ENCODE measurements at places on chromosomes 4 and X. TPM values are rescaled to one million over a fixed set of nuclear protein-coding genes. Genes with fewer than 3 reads are reported as not detected.

- peaks cover 4% of the 10 kb centered on the region for H3K4me1 ChIP-seq
- H3K27ac ChIP-seq, result no peak overlapping the region
- no peaks in the 10 kb centered on the region for H3K27me3 ChIP-seq
- no peak for DNase-seq
- no peak overlapping the region for H3K4me3 ChIP-seq
These were observed 278.9 kb downstream of the FBXW7 start for GRCh38 chr4:152256996-152257395.

- H3K36me3 ChIP-seq, result peaks cover 23% of the 10 kb centered on the region
- H3K4me3 ChIP-seq, result no peak overlapping the region
- no peak for DNase-seq
- no peak overlapping the region for H3K27ac ChIP-seq
These were observed 86.0 kb upstream of the GALNTL6 start for GRCh38 chr4:171727185-171727584.

- peak overlapping the region; percentile 84 for H3K4me3 ChIP-seq
- DNase-seq, result no peak
- peak overlapping the region; percentile 47 for H3K27ac ChIP-seq
- no peaks in the 10 kb centered on the region for H3K27me3 ChIP-seq
These were observed 1.0 kb upstream of the DDX60 start for GRCh38 chr4:168319486-168320019.

DNA sequence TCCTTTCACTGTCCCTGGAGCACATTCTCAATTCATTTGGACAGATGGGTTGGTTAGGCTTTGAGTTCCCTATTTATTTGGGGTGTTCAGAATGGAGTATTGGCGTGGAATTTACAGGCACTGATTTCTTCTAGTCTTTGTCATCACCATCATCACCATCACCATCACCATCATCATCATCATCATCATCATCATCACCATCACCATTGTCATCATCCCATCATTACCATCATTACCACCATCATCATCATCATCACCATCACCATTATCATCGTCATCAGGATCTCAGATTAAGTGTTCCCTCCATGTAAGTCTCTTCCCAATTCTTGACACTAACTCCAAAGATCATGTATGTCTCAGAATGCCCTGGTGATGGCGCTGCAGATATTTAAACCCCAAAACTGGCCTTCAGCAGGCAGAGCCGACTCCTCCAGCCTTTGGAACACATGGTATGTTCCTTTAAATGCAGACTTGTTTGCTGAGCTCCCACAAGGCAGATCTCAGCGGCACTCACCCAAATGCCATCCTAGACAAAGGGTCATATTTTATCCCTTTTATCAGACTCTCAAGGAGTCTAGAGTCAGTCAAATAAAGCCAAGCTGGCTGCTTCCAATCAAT lies 19.8 kb upstream of the FAM9A start:
- H3K27me3 ChIP-seq, result no peaks in the 10 kb centered on the region
- DNase-seq, result peak; percentile 58
- no peak overlapping the region for H3K4me3 ChIP-seq
- H3K36me3 ChIP-seq, result no peaks in the 10 kb centered on the region

GRCh38 chrX:135009838-135010237 lies 12.5 kb downstream of the RTL8B start:
- H3K27me3 ChIP-seq, result no peaks in the 10 kb centered on the region
- H3K4me1 ChIP-seq, result peaks cover 30% of the 10 kb centered on the region
- H3K27ac ChIP-seq, result no peak overlapping the region
- H3K4me3 ChIP-seq, result no peak overlapping the region
- no peaks in the 10 kb centered on the region for H3K36me3 ChIP-seq
- DNase-seq, result no peak

GRCh38 chrX:76183289-76184049 lies 10.6 kb downstream of the PBDC1 start:
- peaks cover 63% of the 10 kb centered on the region for H3K36me3 ChIP-seq
- H3K27me3 ChIP-seq, result no peaks in the 10 kb centered on the region
- H3K27ac ChIP-seq, result no peak overlapping the region
- no peak overlapping the region for H3K4me3 ChIP-seq
- peaks cover 20% of the 10 kb centered on the region for H3K4me1 ChIP-seq
- DNase-seq, result no peak

DNA sequence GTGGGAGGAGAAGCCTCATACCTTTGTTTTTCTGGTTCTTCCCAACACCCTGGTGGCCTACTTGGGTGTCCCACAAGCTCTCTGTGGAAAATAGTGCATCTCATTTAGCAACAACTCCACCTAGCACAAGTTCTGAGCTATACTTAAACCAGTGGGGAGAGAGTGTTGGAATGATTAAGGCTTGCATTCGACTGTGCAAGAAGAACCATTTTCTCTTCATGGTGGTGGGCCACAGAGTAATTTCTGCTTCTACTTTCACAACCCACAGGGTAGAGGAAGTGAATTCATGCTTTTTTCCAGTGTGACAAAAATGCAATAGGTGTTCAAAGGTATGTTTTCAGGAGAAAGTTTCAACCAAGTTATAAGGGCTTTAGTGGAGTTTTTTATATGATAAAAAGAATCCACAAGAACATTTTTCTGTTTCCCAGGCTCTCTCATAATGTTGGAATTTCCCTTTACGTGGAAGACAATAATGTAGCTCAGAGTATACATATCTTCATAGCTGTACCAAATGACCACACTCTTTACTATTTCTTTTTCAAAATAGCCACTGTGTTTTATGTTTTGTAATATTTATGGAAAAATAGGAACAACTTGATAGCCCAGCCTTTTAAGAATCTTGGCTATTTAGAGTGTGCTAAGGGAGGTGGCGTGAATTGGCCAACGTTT lies 80.3 kb upstream of the HHIP start:
- H3K27me3 ChIP-seq, result no peaks in the 10 kb centered on the region
- no peak overlapping the region for H3K4me3 ChIP-seq
- H3K4me1 ChIP-seq, result peaks cover 9% of the 10 kb centered on the region

Gene BBS7
- total RNA-seq, result 18.9 TPM

Gene CLDN2
- not detected for total RNA-seq

Gene SLC38A5
- 34.6 TPM for total RNA-seq

Gene KLF3
- total RNA-seq, result 15.5 TPM
